ENCODE measurements at places on chromosomes 6 and 20.

- no peak for DNase-seq
Observed at GRCh38 chr20:20304942-20305341, 63.0 kb upstream of the INSM1 start.

DNA sequence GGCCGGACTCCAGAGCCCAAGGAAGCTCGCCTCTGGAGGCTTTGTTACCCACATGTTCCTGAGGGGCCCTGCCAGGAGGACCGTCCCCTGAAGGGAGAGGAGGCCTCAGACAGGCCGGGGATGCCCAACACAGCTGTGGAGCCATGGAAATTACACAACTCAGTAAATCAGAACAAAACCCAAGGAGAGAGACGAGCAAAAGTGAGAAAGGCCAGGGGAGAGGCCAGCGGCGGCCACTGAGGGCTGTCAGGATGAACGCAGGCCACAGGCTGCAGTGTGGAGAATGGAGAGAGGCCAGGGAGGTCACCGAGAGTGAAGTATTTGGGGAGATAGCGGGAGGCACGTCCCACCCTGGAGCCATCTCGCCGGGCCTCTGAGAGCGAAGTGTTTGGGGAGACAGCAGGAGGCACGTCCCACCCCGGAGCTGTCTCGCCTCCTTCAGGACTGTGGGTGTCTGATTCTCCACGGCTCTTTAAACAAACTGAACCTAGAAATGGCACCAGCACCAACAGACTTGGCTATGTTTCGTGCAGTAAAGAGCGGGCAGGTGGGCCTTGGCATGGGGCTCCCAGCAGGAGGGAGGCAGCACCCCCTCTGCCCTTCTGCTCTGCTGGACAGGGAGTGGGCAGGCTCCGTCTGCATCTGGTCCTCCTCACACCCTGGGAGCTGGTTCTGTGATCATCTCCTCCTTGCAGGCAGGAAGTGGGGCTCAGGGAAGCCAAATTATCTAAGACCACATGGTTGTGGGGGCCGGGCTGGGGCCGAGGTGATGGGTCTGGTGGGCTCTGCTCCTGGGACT lies 91.0 kb downstream of the YTHDF1 start:
- DNase-seq, result no peak

DNA sequence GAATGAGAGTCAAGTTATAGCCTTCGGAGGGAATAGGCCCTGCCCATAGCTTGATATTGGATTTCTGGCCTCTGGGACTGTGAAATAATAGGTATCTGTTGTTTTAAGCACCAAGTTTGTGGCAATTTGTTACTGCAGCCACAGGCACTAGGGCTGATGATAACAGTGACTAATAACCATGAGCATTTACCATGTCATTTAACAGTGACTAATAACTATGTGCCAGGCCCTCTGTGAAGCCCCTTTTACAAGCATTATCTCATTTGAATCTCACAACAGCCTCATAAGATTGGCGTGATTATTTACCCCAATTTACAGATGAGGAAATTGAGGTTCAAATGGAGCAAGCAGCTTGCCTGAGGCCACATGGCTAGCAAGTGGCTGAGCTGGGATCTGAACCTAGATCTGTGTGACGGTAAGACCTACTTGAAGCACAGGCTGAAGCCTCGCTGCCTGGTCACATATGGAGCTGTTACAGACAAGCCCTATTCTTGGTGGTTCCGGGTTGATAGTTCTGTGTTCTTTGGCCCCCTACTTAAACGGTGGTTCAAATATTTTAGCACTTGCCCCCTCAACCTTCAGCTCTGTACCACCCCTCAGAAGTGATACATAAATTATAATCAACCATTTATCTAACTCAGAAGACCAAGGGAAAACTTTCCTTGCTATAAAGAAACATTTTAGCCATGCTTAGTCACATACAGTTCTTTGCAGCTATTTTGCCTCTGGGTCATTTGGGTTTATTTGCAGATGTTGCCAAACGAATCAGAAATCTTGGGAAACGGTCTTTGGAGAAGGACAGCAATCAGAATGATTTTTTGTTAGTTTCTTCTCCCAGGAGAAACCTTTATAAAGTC lies 98.3 kb downstream of the ELOVL5 start:
- DNase-seq, result no peak

- DNase-seq, result no peak
Observed at GRCh38 chr20:23027721-23028120, 7.4 kb upstream of the SSTR4 start.

DNA sequence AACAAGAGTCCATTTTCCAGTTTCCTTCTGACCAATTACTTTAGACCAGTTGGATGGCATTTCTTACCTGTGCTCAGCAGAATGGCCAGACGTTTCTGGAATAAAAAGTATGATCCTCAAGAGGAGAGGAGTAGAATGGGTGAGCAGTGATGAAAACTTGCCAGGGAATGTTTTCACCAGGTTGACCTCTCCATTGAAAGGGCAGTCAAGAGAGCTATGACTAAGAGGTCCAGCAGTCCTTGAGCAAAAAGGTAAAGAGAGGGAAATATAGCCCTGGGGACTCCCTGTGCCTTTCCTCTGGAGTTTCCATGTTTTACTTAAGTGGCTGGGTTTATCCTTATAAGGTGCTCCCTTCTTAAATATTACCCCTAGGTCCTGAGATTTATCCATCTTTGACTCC lies 210.9 kb downstream of the TBX18 start:
- DNase-seq, result no peak

DNA sequence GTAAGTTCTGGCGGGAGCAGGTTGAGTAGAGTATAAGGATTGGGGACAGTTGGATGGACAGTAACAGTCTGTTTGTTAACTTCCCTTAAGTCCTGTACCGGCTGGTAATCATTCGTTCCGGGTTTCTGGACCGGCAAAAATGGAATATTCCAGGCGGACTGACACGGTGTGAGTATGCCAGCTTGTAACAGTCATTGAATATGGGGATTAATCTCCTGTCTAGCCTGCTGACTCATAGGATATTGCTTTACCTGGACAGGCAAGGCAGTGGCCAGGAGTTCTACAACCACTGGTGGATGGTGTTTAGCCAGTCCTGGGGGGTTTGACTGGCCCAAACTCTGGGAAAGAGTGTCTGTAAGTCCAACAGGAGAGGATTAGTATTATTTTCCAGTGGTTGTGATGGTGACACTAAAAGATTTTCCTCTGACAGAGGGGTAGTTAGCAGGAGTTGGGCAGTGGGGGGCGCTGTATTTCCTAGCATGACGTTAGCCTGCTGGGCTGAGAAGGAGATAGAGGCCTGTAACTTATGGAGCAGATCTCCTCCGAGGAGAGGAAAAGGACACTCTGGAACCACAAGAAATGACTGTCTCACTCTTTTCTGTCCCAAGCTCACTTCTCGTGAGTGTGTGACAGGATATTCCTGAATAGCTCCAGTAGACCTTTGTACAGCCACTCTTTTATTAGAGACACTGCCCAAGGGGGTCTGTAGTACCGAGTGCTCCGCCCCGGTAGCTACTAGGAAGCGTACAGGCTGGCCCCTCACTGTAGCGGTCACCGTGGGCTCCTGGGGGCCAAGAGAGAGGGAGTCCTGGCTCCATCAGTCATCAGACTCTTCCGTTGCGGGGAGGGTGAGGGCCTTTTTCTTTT lies 152.2 kb downstream of the TRIM27 start:
- no peak for DNase-seq

GRCh38 chr6:152952045-152952444 lies 30.8 kb downstream of the FBXO5 start:
- no peak for DNase-seq

- no peak for DNase-seq
Observed at GRCh38 chr20:52150440-52151258, 40.9 kb downstream of the ZFP64 start.

DNA sequence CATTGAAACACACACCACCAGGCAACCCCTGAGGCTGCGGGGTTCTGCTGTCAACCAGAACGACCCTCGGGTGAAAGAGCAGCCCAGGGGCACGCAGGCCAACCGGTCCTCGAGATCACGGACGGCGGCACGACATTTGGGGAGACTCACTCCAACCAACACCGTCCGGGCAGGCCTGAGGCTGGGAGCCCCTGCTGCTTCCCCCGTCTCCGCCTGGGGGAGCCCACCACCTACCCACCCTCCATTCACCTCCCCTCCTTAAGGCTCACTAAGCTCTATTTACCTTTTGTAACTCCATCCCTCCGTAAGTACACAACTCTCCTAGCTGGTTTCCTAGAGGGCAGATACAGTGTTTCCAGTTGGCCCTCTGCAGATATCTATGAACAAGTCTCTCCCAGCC lies 971.3 kb upstream of the DEFB115 start:
- no peak for DNase-seq

DNA sequence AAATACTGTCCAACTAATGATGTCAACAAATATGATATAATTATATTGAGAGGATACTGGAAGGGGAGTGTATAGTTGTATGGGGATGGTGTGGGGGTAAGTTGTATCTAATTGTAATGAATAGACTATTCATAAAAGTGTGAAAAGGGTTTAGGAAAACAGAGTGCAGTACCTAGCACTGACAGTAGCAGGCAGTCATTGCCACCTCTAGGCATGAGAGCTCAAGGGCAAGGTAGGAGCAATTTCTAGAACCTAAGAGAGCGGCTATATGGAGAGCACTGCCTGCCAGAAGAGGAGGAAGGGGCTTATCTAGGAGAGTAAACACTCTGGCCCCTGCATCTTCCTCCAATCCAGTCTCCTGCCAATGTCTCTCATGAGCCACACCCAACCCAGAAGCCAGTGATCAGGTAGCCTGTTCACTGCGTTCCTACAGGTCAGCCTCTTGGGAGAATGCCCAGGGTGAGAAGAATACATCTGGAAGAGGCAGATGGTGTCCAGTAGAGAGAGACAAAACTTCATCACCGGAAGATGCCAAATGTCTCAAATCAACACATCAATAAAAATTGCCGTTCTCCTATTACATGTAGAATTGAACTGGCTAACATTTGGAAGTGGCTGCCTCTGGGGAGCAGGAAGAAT lies 200.0 kb downstream of the LY86 start:
- peak; percentile 37 for DNase-seq

DNA sequence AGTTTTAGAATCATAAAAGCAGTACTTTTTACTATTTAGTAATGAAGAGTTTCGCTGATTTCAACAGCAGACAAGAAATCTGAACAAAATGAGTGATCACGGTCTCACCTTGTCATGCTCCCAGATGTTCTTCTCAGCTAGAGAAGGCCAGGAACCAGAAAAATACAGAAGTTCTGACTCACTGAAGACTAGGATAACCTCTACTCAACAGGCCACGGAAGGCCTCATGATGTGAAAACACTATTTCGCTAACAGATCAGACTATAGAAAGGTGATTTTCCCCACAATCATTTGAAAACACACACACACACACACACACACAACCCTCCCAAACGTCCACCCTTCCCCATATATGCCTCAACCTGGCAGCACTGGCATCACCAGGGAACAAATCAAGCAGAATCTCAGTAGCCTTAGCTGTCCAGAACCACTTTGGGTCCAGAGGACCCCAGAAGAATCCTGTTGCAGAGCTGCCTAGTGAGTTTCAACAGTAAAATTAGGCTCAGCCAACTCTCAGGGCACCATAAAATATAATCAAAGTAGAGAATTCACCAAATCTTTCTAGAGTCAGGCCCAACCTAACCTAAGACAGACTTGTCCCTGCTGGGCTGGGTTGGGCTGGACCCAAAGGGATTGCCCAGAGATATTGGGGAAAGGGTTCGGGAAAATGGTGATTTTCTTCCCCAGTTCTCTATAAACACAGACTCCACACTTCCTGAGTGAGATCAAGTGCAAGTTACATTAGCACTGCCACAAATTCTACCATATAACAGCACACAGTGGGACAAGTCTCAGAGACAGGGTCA lies 7.9 kb downstream of the EXOC2 start:
- DNase-seq, result no peak

Data from DMS153 (cell line).